Activated T-helper 9 cell treated with anti-CD3 and anti-CD28 coated beads, Interleukin-2, amount 50 U/mL, for 16 hours (primary cell): ENCODE measurements at places on chromosomes 1 and 21.

DNA sequence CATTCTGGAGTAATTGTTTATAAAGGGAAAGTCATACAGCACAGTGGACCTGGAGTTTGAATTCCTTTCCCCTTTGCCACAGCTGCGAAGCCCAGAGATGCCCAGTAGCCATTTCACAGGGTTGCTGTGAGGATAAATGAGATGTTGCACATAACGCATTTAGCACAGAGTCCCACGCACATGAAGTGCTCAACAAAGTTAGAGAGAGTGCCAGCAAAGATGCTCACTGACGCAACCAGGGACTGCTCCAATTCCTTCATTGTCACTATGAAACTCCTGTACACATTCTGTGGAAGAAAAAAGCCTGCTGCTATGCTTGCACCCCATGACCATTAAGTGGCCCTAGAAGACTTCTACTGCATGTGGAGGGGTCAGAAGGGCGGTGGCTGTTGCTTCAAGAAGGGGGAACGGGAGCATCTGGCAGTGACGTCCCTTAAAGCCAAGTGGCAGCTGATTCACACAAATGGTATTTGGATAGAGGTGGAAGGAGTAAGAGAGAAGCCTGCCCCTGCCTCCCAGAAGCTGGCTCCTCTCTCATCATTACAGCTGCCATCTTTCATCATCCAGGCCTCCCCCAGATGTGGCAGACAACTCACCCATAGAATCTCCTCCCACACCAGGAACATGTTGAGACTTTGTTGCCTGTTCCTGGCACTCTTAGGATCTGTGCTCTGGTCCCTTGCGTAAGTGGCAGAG, 26.5 kb upstream of the VAV3 start:
- no peak for DNase-seq

- DNase-seq: no peak
Observed at GRCh38 chr1:54681358-54681757, 34.3 kb upstream of the TTC4 start.

GRCh38 chr1:153941826-153942725, 4.4 kb downstream of the DENND4B start:
- no peak for DNase-seq

DNA sequence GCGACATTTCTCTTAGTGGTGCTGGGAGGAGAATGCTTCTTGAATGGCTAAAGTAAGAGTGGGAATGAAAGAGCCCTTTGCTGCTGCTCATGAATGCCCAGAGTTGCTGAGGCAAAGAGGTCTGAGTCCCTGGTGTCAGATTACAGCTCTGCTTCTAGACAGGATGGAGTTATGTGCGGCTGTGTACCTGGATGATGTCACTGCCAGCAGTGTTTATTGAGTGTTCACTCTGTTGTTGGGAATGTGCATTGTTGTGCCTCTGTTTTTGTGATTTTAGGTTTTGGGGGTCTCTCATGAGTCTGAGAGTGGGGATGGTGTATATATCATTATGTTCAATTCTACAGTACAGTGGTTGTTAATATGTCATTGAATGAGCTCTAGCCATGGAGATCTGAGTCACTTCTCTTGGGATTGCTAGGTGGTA, 2.7 kb downstream of the CDC14A start:
- no peak for DNase-seq

DNA sequence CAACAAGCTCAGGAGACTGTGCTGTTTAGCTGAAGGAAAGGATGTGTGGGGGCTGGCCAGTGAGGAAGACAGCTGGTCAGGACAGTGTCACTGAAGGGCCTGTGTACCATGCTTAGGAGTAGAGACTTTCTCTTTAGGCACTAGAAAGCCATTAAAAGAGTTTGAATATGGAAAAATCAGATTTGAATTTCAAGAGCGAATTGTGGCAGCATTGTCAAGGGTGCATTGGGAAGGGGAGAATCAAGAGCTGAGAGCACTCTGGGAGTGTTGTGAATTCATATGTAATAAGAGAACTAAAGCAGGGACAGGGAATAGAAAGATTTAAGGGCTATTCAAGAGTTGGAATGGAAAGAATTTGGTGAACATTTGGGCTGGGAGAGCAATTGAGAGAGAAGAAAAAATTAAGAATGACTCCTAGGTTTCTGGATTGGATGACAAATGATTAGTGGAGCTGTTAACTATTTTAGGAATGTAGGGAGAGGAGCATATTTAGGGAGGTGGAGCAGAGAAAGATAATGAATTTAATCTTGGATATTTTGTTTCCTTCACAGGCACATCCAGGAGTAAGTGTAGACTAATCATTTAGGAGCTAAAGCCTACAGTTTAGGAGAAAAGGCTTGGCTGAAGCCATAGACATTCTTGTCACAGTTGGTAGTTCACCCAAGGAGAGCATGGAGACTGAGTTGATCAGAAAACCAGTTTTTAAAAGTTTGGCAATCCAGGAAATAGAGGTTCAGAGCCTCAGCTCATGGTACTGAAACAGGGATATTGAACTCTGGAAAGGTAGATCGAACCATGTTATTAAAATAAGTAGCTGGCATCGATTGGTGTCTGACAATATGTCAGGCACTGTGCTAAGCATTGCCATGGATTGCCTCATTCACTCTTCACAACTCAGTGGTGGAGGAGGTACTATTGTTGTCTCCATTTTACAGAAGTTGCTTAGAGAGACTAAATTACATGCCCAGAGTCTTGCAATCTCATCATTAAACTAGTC, 23.1 kb upstream of the TOR3A start:
- no peak for DNase-seq

DNA sequence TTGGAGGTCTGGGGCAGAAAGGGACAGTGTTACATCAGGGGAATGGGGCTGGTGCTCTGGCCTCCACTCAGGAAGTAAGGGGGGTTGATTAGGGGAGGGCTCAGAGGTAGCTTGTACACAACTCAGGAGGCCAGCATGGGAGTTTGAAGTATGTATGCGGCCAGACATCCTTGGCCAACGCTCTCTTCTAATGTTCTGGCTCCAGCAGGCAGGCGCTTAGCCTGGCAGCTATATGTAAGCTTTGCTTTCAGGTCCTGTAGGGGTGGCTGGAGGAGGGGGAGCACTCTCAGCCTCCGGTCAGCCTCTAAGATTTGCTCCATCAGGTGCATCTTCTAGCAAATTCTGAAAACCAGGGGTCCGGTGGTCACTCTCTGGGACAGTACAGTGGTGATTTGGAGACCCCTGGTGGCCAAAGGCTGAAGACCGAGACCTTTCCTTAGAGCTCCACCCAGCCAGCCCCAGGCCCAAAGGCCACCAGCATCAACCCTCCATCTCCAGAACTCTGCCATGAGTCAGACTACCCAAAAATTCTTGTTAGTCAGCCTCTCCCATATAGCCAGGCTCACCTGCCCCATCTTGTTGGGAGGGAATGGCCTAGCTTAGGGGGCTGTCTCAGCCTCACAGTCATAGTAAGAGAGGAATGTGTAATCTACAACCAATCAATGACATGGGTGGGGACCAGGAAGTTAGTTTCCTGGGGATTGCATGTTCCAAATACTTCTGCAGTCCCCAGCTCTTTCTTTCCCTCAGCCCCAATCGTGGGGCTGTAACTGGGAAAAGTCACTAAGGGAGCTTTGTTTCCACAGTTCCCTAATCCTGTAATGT, 9.7 kb upstream of the COL8A2 start:
- DNase-seq: no peak

DNA sequence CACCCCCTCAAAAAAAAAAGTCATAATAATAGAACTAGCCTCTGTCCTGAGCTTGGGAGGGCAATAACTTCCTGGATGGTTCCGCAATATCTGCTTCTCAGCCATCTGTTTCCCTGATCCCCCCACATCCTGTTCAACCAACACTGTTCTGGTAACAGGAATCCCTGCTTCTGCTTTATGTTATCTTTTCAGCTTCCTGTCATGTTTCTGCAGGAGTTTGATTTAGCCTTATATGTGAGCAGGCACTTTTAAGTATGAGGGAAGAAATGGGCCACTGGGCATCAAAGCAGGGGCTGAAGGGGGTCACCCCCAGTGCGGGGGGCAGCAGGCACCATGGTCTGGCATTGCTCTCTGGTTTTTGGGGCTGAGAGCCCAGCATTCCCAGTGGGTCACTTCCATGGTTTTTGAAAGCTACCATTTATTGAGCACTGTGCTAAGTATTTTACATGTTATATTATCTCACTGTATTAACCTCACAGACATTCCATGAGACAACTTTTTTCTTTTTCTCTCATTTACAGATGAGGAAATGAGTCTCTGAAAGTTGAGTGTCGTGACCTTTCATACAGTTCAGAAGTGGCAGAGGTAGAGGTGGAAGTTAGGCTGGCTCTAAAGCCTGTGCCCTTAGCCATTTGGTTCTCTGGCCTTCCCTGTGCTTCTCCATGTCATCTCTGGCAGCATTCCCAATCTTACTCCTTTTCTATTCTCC, 61.9 kb downstream of the DNTTIP2 start:
- DNase-seq: no peak

DNA sequence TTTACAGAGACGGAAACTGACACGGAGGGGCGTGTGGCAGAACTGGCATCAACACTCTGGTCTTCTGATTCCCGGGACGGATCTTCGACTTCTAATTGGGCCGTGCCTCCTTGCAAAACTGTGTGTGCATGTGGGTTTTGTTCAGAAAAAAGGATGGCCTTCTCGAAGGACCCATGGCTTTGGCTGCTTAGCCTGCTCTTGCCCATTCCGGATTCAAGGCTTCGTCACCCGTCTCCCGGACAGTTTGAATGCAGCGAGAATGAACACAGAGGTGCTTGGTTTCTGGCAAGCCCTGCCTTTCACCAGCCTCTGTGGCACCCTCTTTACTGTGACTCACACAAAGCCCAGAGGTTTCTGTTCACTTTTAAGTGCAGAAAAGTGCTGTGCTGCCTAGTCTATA, 120.1 kb downstream of the PRDM2 start:
- DNase-seq: no peak

- DNase-seq: no peak
Observed at GRCh38 chr1:207021876-207022596, 10.5 kb downstream of the C1orf116 start.

- DNase-seq: no peak
Observed at GRCh38 chr21:43961382-43961909, 50.7 kb upstream of the TRAPPC10 start.

GRCh38 chr1:33930346-33931110, 66.6 kb downstream of the HMGB4 start:
- DNase-seq: no peak

GRCh38 chr1:244860914-244861610, 3.3 kb downstream of the HNRNPU start:
- DNase-seq: no peak

- no peak for DNase-seq
Observed at GRCh38 chr1:233480198-233480597, 133.7 kb upstream of the KCNK1 start.

DNA sequence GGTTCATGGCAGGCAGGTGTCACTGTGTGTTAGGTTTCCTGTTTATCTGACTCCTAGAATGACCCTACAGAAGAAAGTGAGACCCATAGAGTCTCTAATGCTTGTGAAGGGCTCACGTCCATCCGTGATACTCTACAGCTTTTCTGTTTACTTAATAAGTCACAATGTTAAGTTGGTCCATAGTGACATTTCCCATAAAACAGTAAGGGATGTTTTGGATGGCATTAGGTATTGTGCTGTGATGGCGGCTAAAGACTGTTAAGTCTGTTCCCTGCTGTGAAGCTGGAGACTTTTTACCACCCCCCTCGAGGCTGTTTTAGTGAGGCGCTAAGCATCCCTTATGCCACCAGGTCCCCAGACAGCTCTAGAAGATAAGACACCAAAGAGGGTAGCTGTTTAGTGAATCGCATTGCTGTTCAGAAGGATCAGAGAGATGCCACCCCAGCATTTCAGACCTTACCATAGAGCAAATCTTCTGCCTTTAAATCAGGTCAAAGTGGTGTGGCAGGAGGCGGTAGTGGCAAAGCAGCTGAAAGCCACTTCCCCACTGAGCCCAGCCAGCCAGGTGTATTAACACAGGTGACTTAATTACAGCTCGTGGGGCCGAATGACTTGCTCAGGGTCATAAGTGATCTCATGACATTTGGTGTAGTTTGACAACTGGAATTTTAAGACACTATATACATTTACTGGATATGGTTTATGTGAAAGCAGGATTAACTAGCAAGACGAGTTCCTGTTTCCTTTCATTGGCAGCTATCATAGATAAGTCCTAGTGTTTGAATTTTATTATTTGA, 25.0 kb downstream of the SLC37A1 start:
- DNase-seq: no peak

- no peak for DNase-seq
Observed at GRCh38 chr1:228073061-228073856, 9.2 kb upstream of the ARF1 start.

GRCh38 chr1:5267603-5268235, 613.3 kb downstream of the AJAP1 start:
- DNase-seq: no peak

DNA sequence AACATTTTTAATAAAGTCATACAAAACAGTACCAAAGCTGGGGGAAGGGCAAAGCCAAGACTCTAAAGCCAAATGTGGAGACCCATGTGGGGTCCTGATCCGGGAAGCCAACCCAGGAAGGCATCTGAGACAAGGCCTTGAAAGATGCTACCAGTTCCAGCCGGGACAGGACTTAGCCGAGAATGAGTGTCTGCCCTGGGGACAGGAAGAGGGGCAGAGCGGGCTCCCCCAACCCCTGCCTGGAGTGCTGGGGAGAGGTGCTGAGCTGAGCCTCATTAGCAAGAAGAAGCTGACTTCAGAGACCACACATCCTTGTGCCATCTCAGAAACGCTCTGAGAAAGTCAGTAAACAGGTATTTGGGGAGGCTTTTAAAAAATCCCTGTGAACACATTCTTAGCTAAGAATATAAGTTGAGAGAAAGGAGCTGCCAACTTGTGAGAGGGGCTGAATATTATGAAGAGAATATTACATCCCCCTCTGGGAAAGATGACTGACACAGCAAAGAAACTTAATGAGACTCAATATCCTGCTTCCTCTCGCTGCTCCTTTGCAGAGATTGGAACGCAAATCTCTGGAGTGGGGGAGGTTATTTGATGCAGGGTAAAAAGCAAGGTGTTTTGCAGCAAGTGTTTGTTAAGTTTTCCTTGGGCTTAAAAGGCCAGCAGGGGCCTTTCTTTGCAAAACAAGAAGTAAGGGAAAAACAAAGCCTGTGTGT, 103.3 kb upstream of the KCND3 start:
- no peak for DNase-seq

DNA sequence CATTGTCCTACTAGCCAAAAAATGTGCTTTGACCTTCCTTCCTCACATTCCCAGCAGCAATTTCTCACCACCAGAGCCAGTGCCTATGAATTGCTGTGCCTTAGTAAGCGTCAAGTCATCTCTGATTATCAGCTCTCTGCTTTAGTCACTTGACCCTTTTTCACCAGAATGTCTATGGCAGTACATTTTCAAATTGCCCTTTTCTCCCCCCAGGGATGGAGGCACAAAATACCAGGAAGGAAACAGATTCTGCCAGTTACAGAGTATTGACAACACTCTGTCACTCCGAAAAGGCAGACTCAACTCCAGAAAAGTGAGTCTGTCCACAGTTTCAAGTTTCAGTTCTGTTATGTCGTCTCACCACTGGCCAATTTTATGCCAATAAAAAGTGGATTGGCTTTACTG, 167.4 kb downstream of the TNFSF18 start:
- DNase-seq: no peak

- DNase-seq: no peak
Observed at GRCh38 chr1:32068957-32069588, 3.7 kb upstream of the TMEM39B start.

GRCh38 chr1:101683561-101683960, 313.2 kb downstream of the OLFM3 start:
- no peak for DNase-seq
